ENCODE measurements at places on chromosomes 13 and 19.

GRCh38 chr13:26971990-26972887, 199.4 kb downstream of the USP12 start:
- no peak for DNase-seq

- DNase-seq, result peak; percentile 40
Measured at GRCh38 chr19:32224371-32225244, 120.8 kb upstream of the ZNF507 start.

DNA sequence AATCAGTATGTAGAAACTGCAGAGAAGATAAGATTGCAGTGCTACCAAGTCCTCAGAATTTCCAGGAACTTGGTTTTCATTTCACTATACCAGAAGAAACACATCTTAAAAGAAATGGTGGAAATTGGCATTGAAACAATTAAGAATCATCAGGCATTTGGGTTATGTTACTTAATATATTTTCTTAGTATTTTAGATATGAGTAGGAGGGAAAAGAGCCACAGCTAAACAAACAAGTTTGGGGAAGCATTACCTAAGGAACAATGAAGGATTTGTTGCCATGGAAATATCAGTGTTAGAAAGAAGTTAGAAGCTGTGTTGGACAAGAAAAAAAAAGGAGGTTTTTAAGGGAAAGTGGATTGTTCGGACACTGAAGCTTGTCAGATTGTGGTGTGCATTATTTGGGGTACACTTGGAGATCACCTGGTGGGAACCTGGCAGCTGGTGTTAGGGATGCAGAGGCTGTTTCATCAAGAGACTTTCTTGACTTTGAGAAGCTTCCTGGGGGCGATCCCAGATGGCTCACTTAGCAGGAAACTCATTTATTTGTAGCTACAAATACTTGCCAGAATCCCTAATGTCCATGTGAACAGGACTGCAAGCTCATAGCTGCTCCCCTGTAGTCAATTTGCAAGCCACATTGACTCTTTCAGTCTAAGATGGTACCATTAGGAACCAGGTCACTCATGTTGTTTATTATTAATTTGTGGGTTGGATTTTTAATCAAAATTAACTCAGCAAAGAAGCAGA, 246.7 kb downstream of the RFC3 start:
- DNase-seq, result no peak

GRCh38 chr19:48836089-48837017, at the start of gene HSD17B14:
HSD17B14 (minus strand) TSS chr19:48836491; CDS start chr19:48836411, 80 bp downstream.
- peak; percentile 61 for DNase-seq

- DNase-seq, result no peak
Measured at GRCh38 chr13:61927648-61928047, 512.0 kb upstream of the PCDH20 start.

- no peak for DNase-seq
Measured at GRCh38 chr19:53552001-53552721, 14.2 kb downstream of the ZNF331 start.

DNA sequence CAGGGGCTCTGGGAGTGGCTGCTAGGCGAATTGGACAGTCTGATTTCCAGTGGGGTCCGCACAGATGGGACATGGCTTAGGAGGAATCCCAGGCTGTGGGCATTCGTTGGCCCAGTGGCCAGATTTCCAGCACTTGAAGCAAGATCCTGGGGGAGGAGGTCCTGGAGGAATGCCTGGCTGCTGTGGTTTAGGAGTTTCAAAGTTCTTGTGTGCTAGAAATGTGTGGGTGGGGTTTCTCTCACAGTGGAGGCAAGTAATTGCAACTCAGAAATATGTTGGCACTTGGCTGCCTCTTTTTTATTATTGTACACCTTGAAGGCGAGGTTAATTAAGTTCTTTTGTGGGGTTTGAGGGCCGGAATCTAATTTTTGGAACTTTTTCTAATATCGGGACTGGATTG, 17.1 kb downstream of the IGFL3 start:
- DNase-seq, result no peak

DNA sequence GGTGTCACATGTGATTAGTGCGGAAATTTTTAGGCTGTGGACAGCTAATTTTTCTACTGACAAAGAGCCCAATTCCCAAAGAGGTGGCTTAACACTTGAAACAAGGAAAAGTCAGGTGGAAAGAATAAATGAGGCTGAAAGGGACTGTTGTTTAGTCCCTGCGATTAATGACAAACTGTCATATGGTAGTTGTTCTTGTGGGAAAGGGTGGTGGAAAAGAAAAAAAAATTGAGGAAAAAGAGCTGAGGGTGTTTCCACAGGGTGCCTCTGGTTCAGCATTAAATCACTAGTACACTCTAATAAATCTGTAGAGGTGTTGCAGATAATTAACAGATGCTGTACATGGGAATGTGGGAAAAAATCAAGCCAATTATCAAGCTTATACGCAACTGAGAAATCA, 300.7 kb downstream of the DNAJC15 start:
- no peak for DNase-seq

GRCh38 chr13:93750676-93751075, 524.1 kb downstream of the GPC6 start:
- DNase-seq, result no peak

- DNase-seq, result no peak
Measured at GRCh38 chr13:91154558-91155353, 192.7 kb upstream of the MIR17HG start.

- no peak for DNase-seq
Measured at GRCh38 chr13:100957741-100958140, 283.1 kb upstream of the TMTC4 start.
